ENCODE measurements at places on chromosomes 13 and 19. TPM values are rescaled to one million over a fixed set of nuclear protein-coding genes. Genes with fewer than 3 reads are reported as not detected.

EEF2 gene
- total RNA-seq: 1,711 TPM

- DNase-seq: no peak
Observed at GRCh38 chr19:34644991-34645461, 31.9 kb downstream of the SCGB2B2 start.

GRCh38 chr13:111017755-111018459, 97.2 kb upstream of the ARHGEF7 start:
- DNase-seq: no peak

DNA sequence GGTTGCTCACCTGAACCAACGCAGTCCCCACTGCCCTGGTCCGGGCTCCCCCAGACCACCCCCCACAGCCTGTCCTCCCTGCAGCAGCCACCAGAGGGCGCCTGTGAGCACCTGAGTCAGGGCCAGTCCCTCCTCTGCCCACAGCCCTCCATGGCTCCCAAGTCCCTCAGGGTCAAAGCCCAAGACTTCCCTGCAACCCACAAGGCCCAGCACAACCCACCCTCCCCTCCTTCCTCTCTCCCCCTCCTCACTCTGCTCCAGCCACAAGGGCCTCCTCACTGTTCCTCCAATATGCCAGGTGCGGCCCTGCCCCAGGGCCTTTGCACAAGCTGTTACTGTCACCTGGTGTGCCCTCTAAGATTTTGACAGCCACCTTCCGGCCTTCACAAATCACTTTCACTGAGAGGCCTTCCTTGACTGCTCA, 10.9 kb downstream of the GNA15 start:
- DNase-seq: no peak

DNA sequence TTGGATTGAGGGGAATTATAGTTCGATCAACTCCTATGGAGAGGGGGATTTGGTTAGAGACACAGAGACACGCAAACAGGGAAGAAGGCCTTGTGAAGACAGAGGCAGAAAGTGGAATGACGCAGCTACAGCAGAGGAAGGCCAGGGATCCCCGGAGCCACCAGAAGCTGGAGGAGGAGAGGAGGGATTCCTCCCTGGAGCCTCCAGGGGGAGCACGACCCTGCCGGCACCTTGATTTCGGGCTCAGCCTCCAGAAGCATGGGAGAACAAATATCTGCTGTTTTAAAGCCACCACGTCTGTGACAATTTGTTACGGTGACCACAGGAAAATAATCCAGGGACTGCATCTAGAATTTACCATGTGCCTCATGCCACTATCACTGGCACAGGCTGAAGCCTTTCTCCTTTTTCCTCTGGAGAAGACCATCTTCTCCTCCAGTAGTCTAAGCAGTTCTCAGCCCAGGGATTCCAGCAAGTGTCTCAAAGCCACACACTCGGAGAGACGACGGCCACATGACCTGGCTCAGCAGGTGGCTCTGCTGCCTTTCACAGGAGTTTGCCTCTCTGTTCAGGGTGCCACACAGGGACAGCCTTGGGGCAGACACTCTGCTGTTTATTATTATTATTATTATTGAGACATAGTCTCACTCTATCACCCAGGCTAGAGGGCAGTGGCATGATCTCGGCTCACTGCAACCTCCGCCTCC, 39.9 kb upstream of the CCNE1 start:
- DNase-seq: no peak

GRCh38 chr19:6521718-6522646, 8.8 kb upstream of the TNFSF9 start:
- no peak for DNase-seq

DNA sequence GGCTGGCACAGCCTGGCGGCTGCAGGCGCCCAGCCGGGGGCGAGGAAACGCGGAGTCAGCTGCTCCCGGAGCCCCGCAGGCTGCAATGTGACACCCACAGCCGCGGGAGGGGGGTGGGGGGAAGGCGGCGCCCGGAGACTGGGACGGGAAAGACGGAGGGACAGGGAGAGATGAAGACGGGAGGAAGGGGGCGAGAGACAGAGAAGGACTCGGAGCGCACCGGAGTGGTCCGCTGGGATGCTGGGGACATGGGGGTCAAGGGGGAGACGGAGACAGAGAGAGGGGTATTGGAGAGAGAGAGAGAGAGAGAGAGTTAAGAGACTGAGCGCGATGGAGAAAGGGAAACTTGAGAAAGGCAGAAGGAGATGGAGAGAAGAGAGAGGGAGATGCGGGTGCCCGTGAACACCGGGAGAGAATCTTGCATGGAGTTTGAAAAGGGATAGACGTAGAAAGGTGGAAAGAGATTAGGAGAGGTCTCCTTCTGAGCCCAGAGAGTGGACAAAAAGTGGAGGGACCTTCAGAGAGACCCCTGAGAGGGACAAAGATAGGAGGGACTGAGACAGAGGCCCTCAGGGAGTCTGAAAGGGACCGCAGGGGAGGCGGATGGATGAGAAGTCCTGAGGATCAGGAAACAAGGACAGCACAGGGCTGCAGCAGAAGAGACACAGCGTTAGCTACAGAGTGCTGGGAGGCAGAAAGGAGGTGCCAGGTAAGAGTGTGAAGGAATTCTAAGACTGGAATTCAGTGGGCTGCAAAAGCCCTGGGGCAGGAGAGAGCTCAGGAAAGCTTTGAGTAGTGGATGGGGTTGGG, 1.0 kb downstream of the SCN1B start:
- no peak for DNase-seq

PSG11 gene
- total RNA-seq: 0.10 TPM

DHDH gene
- total RNA-seq: not detected

ZNF540 gene
- 2.4 TPM for total RNA-seq

GRCh38 chr19:58549664-58550361, 5.1 kb downstream of the CHMP2A start:
- DNase-seq: no peak

GRCh38 chr13:44326961-44327360, 46.7 kb upstream of the SERP2 start:
- DNase-seq: no peak

URAD gene
- not detected for total RNA-seq

DNA sequence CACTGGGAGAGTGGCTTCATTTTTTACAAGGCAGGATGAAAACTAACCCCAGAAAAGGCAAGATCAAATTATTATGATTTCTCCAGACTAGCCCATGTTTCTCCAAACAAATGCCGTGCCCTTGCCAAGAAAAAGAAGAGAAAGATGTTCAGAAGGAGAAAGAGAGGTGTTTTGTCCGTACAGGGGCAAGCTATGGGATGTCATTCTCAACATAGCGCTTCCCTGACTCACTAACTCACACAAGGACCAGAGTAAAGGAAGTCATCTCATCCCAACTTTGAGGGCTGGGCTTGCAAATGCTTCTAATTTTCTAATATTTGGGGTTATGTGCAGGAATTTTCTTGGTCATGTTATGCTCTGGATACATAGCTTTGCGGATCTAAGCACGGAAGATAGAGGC, 224.2 kb upstream of the MAB21L1 start:
- peak; percentile 8 for DNase-seq

- DNase-seq: no peak
Observed at GRCh38 chr19:46150606-46151005, 2.6 kb downstream of the IGFL2 start.

DNA sequence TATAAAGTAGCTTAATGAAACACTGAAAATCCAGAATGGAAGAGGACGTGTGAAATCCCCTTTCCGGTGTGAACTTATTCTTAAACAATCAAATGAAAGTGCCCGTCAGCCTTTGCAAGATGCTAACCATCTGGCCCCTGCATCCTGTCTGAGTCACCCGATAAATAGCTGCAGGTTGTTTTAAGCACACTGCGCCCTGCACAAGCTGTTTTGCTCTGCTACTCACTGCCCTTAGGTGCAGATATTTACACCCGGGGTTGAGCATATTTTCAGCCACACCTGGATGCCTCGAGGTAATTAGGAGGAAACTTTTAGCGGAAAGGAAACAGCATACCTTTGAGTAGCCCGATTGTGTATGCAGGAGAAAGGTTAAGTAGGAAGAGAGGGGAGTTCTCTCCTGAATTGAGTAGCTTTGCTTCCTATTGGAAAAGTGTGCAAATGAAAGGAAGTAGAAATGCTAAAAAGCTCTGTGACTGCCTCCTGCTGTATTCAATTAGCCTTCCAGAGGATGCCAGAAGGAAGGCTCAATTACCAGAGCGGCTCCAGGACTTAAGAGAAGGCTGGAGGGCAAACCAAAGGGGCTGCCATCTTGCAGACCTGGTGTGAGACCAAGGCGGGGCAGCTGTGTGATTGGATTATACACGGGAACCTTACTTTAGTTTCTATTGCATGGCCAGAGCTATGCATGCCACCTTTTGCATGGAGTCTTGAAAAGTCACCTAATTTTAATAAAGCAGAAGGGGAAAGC, 42.5 kb downstream of the IRS2 start:
- DNase-seq: no peak

GRCh38 chr19:30473334-30473867, 101.2 kb downstream of the ZNF536 start:
- no peak for DNase-seq

DNA sequence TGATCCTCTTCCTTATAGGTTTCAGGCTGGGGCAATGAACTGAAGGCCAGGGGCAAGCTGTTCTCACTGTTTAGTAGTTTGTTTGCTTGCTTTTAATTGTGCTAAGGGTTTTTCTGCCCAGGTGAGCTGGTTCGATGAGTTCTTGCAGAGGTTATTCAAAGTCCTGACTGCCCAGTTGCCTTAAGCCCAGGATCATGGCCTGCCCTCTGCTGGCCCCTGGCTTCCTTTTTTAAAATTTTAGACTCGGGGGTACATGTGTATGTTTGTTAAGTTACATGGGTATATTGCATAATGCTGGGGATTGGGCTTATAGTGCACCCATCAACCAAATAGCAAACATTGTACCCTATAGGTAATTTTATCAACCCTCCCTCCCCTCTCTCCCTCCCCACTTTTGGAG, 65.7 kb downstream of the ZNF536 start:
- no peak for DNase-seq

DNA sequence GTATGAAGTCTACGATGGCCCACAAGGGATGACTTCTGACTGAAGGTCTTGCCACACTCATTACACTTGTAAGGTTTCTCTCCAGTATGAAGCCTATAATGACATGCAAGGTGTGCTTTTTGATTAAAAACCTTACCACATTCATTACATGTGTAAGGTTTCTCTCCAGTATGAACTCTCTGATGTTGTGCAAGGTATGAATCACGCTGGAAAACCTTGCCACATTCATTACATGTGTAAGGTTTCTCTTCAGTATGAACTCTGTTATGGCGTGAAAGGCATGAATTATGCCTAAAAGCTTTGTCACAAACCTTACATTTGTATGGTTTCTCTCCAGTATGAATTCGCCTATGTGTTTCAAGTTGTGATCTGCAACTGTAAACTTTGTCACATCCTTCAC, 15.0 kb upstream of the ZNF83 start:
- DNase-seq: no peak

- DNase-seq: no peak
Observed at GRCh38 chr19:33194532-33194885, 379 bp downstream of the LRP3 start.

SIGLEC10 gene
- total RNA-seq: 1.7 TPM

OR4F17 gene
- not detected for total RNA-seq

DNA sequence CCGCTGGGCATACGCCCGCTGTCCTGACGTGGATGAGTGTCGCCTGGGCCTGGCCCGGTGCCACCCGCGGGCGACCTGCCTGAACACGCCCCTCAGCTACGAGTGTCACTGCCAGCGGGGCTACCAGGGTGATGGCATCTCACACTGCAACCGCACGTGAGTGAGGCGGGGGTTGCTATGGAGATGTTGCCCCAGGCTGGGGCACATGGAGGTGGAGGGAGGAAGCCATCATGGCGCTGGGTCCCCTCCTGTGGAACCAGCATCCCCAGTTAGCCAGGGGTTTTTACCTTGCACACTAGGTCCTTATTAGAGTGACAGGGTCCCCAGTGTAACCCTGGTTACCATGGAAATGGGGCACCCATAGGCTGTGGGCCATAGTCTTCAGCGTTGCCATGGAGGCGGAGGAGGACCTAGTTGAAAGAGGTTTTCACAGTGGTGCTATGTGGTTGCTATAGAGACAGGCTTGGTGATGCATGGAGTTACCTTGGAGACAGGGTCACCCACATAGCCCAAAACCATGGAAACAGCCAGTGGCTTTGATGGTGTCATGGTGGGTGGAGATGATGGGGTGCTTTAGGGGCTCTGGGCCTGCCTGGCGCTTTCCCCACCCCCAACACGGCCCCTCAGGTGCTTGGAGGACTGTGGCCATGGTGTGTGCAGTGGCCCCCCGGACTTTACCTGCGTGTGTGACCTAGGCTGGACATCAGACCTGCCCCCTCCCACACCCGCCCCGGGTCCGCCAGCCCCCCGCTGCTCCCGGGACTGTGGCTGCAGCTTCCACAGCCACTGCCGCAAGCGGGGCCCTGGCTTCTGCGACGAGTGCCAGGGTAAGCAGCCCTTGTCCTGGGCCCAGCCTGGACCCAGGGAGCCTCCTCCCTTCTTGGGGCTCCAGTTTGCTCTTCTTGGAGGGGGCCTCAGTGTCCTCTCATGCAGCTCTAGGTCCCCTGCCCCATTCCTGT, 27.1 kb downstream of the MEGF8 start:
- no peak for DNase-seq

RGL3 gene
- 1.8 TPM for total RNA-seq

DNA sequence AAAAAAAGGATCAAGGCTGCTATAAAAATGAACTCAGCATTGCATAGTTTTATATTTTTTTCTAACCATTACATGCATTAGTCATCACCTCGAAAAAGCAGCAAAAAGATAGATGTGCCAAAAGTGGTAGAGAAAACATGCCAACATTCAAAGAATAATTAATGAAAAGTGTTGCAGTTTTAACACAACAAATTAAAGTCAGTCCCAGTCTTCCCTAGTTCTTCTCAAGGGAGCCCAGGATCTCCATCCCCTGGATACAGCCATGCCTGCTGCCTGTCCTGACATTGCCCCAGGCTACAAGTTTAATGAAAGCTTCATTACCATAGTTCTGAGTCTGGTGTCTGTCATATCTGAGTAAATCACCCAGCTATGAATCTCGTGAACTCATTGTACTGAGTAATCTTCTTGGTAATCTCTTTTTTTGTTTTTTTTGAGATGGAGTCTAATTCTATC, 116.6 kb upstream of the KLF12 start:
- no peak for DNase-seq

DNA sequence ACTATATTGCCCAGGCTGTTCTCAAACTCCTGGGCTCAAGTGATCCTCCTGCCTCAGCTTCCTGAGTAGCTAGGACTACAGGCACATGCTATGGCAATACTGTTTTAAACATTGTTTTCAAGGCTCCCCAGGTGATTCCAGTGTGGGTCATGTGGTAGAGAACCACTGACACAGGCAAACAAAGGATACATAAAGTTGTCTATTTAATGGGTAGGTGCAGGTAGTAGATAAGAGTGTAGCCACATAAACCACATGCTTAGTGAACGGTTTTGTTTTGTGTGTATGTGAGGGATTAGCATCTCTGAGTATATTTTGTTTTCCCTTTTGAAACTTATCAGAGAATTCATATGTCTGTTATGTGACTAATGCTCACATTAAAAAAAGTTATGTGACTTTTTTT, 36.7 kb downstream of the USPL1 start:
- DNase-seq: no peak

- DNase-seq: no peak
Observed at GRCh38 chr19:45244133-45244794, 943 bp downstream of the EXOC3L2 start.

- no peak for DNase-seq
Observed at GRCh38 chr19:2768365-2769132, 14.5 kb downstream of the SGTA start.

CEACAM8 gene
- total RNA-seq: 4.8 TPM

COL5A3 gene
- 51.3 TPM for total RNA-seq

Data from skin of body (tissue), 3 donors.